ENCODE measurements at places on chromosomes 1 and 21.

DNA sequence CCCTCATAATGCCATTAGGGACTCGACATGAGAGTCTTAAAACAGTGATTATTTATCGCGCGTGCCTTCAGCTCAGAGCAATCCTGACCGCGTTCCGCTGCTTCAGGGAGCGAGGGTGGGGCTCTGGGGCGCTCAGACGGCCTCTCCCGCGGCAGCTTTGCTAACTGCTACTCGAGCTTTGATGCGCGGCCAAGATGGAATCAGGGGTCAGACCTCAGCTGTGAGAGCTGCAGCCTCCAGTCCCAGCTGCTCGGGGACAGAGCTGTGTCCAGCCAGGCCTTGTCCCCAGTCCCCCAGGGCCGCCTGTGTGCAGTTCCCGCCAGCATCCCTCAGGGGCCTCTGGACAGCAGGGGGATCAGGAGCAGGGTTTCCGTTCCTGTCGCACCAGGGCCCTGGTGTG lies 104.6 kb upstream of the TTC34 start:
- DNase-seq: no peak

DNA sequence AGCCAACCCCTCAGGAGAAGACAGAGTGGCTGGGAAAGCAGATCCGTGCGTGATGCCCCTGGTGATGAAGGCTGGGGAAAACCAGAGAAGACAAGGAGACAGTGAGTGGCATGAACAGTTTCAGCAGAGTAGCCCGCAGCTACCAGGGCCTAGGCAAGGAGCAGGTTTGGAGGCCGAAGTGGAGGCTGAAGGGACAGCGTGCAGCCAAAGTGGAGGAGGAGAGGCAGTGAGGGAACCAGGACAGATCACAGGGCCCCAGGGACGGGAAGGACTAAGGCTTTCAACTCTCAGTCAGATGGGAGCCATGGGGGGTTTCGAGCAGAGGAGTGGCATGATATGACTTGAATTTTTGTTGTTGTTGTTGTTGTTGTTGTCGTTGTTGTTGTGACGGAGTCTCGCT lies 59.9 kb upstream of the SELENON start:
- no peak for DNase-seq

GRCh38 chr1:182515556-182515955 lies 65.6 kb downstream of the RGSL1 start:
- DNase-seq: no peak

GRCh38 chr1:192696082-192696481 lies 60.1 kb downstream of the RGS13 start:
- no peak for DNase-seq

DNA sequence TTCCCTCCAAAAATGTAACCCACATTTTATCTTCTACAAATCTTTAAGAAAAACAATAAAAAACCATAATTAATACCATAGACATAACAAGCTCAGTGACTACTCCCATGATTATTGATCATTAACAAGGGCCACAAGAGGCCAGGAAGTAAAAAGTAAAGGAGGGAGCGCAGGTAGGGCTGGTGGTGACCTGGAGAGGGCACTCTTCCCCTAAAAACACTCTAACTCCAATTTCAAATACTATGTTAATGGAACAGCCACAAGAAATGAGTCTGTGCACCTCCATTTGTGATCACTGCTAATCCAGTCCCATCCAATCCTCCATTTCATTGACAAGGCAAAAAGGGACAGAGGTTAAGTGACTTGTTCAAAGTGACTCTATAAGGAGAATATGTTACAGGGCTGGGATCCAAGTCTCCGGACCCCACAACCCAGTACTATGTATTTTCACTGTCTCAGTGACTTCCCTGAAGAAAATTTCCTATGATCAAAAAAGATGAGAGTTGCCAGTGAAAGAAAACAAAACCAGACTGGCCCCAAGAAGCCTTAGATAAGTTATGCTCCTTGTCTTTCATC lies 41.2 kb upstream of the CFAP298 start:
- DNase-seq: no peak

- no peak for DNase-seq
These were observed 29.1 kb downstream of the KNCN start for GRCh38 chr1:46522184-46522968.

- no peak for DNase-seq
These were observed 4.0 kb downstream of the FTCD start for GRCh38 chr21:46151261-46151988.

DNA sequence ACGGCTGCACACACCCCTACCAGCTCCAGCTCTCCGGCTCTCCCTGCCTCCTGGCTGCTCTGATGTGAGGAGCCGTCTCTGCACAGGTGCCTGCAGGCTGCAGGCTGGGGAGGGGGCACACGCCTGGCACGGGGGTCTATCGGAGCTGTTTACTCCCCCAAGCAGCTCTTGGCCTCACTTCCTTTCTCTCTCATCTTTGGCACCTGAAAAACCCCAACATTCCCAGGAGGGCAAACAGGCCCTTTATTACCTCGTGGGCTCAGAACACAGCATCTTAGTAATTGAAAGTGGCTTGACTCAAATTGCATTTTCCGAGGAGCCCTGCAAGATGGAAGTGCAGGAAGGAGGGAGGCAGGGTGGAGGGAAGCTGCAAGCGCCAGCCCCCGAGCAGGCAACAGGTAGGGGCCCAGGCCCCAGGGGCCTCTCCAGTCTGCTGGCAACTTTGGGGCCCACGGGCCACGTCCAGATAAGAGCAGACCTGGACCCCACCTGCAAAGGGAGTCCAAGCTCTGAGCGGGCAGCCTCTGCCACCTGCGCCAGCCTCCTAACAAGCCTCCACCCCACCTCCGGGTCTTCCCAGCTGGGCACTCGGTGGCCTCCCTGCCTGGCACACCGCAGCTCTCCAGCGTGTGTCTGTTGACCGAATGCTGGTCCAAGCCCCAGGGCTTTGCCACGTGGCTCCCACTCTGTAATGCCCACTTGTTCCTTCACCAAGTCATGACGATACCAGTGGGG lies 263.6 kb upstream of the VAMP3 start:
- DNase-seq: no peak

DNA sequence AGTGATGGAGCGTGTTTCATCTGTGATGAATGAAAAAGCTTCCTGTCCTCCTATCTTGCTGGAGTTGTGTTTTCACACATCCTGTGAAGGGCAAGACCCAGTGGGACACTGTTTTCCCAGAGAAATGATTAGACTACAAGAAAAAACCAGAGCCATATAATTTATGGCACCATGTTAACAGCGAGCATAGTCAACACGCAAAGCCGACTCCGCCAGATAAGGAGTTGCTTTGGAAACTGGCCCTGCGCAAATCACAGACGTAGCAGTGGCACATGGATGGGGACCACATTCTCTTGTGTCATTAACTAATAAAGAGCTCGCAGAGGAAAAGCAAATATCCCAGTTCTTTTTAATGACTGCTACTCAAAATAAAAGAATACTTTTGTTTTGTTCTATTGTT lies 471.2 kb upstream of the RUNX1 start:
- no peak for DNase-seq
